ENCODE measurements at places on chromosomes 4 and X.

DNA sequence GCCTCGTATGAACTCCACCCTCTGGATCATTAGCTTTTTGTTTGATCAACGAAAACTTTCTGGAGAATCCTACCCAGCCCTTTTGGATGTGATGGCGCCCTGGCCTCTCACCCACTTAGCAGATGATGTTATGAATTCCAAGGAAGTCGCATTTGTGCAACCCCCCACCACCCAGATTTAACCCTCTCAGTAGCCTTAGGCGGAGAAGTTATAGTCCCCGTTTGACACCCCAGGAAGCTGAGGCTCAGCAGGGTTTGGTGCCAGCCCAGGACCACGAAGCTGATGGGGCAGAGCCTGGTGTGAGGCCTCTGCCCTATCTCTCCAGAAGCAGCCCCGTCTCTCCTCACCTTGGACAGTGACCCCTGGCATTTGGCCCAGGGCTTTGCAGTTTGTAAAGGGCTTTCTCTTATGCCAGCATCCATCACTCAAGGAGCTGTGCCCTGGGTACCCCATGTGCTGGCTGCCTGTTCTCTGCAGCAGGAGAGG lies 1.0 kb downstream of the WFS1 start:
- no peak for DNase-seq

DNA sequence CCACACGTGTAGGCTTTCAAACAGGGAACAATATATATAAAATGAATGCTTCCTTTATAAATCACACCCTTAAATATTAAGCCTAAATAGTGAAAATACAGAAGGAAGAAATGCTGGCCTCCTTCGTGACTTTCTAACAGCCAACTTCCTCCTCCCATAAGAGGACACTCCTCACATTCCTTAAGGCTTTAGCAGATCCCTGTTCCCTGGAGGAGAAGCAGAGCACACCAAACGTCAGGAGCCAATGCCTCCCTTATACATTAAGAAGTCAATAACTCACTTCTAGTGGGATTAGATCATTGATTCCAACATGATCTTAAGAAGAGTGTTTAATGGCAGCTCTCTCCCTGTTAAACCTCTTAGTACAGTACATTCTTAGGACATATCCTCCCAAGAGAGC lies 108.4 kb upstream of the FAM241A start:
- no peak for DNase-seq

GRCh38 chr4:184732126-184732525 lies 1.8 kb downstream of the CENPU start:
- no peak for DNase-seq

- DNase-seq: no peak
These were observed 1.6 kb downstream of the EMCN start for GRCh38 chr4:100516225-100516624.

DNA sequence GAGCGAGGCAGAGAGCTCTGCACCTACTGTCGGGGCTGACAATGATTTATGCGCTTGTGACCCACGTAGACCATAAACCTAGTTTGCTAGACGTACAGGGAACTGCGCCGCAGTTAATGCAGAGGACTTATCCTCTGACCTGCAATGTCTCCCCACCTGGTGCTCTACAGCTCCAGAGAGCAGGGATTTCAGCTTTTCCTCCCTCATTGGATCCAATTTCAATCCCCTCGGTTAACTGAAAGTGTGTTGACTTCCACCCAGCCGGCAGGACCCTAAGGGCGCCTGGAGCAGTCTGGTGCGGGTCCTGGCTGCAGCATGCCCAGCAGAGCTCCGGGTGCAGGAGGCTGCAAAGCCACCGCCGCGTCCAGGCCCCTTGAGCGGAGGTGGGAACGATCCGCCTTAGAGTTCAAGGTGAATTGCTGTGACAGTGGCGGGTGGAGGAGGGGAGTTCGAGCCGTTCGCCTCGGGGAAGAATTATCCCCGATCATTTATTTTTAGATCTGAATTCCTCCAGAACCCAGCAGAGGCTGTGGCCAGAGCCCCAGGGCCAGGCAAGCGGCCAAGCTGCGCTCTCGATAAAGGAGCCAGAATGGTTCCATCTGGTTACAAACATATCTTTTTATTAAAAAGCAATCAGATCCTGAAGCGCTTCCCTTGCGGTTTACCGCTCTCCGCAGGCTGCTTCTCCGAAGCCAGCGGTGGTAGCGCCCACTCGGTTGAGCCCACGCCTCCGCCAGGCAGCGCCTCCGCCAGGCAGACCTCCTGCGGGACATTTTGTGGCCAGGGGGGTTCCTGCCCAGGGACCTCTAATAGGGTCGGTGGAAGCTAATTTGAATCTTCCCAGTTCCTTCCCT lies 66.0 kb downstream of the FBXO8 start:
- DNase-seq: no peak

DNA sequence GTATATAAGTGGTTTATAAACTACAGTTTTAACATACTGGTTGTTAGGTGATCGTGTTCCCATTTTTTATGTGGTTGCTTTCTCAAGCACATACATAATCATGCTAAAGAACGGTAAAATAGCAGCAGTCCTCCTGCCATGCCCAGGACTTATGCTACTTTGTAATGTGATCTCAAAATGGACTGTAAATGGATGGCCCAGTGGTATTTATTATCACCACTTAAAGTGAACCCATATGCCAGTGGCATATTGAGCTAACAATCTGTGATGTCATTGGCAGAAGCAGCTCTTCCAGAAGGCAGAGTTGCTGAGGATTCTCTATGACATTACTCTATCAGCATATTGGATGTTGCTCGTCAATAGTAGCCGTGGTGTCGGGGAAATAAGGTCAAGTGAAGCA lies 28.6 kb downstream of the ANK2 start:
- DNase-seq: no peak

- DNase-seq: peak; percentile 88
These were observed at the start of gene CDKN2AIP for GRCh38 chr4:183444214-183445096. Gene CDKN2AIP (plus strand): TSS chr4:183444636. CDS start chr4:183444798, 162 bp downstream.

DNA sequence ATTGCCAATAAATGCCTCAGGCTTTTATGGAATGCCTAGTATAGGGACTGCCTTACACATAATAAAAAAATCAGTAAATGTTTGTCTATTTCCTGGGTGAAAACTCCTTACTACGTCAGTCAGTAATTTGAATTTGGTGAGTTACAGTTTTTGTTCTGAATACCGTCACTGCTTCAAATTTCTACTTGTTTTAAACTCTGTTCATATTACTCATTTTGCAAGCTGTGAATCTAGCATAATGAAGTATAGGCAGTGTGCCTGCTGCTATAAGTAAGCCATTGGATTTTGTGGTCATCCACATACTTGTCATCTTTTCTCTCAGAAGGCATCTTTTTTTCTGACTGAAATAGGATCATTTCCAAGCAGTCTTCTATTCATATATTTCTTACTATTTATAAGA lies 43.1 kb downstream of the SYNPO2 start:
- DNase-seq: no peak

GRCh38 chr4:27484216-27484615 lies 623.6 kb downstream of the STIM2 start:
- no peak for DNase-seq

- DNase-seq: no peak
These were observed 265.3 kb downstream of the ZNF674 start for GRCh38 chrX:46279925-46280313.

DNA sequence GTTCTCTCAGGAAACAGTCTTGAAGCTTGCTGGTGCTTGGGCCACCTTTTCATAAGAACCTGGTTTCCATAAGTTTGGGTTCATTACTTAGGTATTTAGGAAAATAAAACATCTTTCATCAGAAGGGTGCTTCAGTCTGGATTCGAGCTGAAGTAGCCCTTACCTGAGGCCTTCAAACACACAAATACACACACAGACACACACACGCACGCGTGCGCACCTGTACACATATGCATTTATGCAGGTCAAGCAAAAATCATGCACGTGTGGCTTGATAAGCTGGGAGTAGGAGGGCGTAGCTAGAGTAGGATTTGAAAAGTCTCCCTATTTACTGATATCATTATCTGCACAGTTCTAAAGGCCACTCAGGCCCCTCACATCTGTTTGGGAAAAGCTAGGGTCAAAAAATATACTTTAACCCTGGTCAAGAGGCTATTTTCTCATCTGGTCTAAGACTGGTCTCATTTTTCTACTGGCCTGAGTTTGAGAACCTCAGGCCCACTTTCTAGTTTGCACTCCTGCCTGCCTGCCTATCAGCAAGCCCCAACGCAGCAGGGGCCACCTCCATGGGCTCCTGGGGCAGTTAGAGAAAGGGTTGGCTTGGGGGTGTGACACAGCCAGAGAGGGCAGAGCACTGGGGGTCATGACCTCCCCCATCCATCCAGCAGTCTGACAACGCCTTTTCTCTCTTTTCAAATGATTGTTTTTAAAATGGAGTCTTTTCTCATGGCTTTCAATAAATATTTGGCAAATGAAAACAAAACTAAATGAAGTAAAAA lies 64.3 kb downstream of the RASL11B start:
- no peak for DNase-seq

DNA sequence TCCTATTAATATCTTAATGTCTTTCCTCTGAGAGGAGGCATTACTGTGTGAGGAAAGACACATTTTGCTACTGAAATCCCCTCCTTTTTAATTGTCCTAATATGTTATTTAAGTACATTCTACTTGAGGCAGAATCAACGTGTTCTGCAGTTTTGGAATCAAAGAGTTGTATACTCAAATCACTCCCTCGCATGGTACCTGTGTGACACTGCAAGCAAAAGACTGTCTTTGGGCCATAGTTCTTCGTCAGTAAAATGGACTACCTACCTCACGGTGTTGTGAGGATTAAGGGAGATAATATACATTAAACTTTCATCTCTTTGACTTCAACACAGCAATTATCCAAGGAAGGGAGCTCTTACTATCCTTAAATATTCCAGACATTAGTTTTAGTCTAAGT lies 61.5 kb downstream of the TIGD2 start:
- no peak for DNase-seq

GRCh38 chrX:22950269-22951266 lies 49.2 kb upstream of the DDX53 start:
- DNase-seq: no peak

GRCh38 chrX:30220661-30221060 lies 5.3 kb downstream of the MAGEB2 start:
- DNase-seq: no peak

DNA sequence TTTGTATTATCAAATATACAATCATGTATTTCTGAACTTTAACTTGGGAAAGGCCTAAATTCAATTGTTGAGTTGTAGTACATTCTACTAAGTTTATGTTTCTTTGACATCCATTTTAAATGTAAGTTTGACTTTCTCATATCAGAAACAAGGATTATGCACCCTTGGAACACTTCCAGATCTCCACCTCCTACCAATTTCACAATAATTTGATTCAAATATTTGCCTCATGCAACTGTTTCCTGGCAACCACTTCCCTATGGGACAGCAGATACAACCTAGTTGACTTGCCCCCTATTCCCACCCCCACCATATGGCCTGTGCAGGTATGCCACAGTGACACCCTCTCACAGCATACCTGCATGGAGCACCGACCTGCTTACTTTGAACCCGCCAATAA lies 506.4 kb upstream of the PABPC4L start:
- DNase-seq: no peak

DNA sequence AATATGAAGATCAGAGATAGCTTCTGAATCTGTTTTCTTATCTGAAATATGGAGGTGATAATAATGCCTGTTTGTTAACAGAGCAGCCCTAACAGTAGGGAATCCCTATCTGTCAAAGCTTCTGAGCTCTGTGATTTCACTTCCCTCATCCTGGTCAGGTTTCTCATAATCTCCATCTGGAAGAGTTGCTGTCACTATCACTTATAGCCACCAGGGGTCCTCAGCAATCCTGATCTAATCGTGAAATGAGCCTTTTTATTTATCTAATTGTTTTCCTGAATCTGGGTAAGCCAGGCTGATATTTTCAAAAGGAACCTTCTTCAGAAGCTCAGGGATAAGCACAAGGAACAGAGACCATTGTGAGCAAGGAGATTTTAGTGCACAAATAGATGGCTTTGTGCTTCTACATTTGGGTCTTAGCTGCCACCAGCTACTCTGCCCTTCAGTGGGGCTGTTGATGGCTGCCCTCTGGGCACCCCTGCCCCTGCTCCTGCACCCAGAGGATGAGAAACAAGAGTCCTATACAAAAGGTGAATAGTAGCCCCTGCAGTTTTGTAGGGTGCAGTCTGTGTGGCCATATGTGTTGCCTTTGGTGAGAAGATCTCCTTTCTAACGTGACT lies 196.4 kb upstream of the RADX start:
- DNase-seq: no peak

- DNase-seq: no peak
These were observed 34.3 kb downstream of the NYX start for GRCh38 chrX:41481264-41482109.

GRCh38 chrX:20506739-20507138 lies 240.0 kb upstream of the RPS6KA3 start:
- DNase-seq: no peak

GRCh38 chr4:140267576-140267975 lies 105.9 kb upstream of the SCOC start:
- no peak for DNase-seq

DNA sequence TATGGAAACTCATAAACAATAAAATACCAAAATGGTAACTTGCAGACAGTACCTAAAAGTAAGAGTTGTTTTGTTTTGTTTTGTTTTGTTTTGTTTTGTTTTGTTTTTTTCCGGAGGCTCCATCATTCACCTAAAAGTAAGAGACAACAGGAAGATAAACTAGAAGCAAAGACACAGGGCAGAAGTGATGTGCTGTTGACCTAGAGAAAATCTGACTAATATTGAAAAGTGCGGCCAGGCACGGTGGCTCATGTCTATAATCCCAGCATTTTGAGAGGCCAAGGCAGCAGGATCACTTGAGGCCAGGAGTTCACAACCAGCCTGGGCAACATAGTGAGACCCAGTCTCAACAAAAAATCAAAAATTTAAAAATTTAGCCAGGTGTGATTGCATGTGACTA lies 5.6 kb upstream of the CENPC start:
- DNase-seq: no peak

- no peak for DNase-seq
These were observed 3.1 kb downstream of the ZNF827 start for GRCh38 chr4:145935253-145936141.

- DNase-seq: no peak
These were observed 97.3 kb upstream of the NOCT start for GRCh38 chr4:138918169-138918869.

DNA sequence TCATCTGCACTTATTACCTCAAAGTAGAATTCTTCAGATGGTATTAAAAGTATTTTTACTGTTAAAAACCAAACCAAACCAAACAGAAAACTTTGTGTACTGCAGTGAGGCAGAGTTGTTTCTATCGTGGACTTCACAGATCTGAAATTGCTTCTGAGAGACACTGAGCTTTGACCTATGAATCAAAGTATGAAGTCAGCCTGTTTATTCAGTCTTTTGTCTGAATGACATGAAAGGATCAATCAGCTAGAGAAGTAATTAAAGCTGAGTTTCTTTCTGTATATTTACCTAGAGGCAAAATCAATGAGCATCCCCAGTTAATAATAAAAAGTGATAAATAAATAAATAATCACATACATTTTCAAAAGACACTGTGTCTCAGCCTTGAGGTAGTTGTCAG lies 2121.0 kb downstream of the PCDH7 start:
- no peak for DNase-seq

GRCh38 chr4:67723949-67724348 lies 23.0 kb upstream of the UBA6 start:
- DNase-seq: no peak

GRCh38 chrX:134935276-134935675 lies 55.5 kb upstream of the SMIM10 start:
- no peak for DNase-seq
